ENCODE measurements at places on chromosomes 1 and 21.

DNA sequence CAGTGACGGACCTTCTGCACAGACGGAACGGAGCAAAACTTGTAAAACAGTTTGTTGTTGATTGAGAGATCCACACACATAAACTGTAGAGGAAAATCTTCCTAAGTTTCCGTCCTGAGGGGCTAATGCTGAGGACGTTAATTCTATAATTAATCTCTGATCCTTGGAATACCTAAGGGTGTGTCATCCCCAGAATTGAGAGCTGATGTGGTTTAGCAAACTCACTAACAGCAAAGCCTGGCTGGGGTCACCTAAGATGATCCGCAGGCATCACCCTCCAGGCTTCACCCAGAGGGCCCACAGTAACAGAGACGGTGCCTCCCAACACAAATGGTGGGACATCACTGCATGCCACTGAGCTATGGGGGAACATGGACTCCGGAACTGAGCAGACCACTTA, 97.5 kb downstream of the SMYD2 start:
- no peak for DNase-seq

GRCh38 chr1:61699911-61700851, 24.8 kb downstream of the TM2D1 start:
- no peak for DNase-seq

GRCh38 chr1:234656070-234656895, 46.3 kb upstream of the IRF2BP2 start:
- DNase-seq = no peak

DNA sequence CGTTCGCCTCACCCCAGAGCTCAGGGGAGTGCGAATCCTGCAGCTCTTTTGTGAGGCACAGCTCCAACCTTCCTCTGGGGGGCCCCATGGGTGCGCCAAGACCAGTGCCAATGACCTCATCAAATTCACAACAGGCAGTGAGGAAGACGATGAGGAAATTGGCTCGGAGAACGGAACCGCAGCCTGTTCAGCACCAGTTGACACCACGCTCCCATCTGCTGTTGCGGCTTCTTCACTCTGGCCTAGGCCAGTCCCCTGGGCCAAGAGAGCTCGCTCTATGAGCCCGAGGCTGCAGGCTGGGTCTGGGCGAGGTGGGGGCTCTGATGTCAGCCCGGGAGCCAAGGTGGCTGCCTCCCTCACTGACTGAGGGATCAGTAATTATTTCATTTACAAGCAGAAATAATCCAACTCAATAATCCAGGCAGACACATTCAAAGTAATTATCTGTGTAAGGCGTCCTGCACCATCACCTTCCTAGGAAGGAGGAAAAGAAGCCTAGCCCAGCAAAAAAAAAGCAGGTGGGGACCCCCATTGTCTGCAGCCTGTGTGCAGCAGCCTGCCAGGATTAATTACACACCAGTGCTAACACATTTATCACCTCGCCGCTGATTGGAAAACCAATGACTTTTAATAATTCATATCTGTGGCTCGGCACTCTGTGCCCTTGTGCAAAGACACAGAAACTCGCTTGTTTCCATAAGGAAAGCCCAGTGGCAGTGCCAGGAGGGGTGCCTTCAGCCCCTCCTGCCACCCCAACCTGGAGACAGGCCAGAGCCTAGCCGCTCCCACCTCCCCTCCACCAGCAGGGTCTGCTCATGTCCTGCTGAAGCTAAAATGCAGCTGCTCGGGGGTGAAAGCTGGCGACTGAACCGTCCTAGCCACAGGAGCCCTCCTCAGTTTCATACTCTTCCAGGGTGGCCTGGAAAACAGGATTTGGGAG, 1.9 kb downstream of the PLEKHA6 start:
- DNase-seq = no peak

GRCh38 chr1:30596470-30596869, 126.9 kb downstream of the MATN1 start:
- no peak for DNase-seq

- no peak for DNase-seq
These were observed 4.0 kb upstream of the S100A3 start for GRCh38 chr1:153553096-153553495.

- no peak for DNase-seq
These were observed 544.4 kb upstream of the CXADR start for GRCh38 chr21:16968436-16968835.

DNA sequence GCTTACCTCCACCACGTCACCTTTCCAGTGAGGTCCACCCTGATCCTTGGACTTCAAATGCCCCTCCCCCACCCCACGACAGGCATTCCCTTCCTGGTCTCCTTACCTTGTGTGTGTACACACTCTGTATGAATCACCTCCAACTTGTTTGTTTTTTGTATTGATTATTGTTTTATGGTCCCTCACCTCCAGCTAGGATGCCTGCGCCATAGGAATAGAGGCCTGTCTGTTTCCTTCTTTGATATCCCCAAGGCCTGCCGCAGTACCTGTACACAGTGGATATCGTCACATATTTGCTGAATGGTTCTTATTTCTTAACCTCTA, 219.6 kb upstream of the POU3F1 start:
- DNase-seq = no peak

GRCh38 chr1:145959957-145960467, 2.2 kb upstream of the LIX1L start:
- no peak for DNase-seq

- DNase-seq = no peak
These were observed 129.8 kb upstream of the CHODL start for GRCh38 chr21:18114810-18115209.

- DNase-seq = no peak
These were observed 50.4 kb downstream of the CYYR1 start for GRCh38 chr21:26522704-26523103.

DNA sequence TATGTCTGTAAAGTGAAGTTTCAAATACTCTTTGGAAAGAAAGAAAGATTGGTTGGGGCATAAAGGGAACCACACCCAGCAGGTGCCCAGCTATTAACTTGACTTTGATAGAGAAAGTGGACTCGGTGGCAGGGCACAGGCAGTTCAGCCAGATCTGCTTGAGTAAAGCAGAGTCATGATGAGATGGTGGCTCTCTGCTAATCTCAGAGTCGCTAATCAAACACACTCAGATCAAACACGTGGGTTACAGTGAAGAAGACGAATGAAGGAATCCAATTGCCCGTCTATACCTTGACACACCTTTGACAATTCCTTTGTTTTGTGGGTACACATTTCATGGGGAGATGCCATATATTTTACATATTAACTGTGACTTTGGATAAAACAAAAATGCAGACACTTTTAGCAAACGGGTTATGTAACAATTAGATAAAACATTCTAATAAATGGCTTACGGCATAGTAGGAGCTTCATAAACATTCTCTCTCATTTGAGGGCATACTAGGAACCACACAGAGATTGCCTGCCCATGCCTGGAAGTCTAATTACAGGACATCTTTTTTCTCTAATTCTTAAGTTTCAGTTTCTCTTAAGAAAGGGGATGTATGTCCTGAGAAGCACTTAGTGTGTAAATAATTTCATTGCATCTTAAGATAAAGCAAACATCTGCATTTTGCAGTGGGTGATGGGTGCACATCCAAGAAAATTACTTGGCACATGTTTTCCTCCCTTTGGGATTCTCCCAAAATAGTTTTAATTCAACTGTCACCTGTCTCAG, 7.2 kb downstream of the CBR1 start:
- DNase-seq = no peak

Measured in stimulated activated CD8-positive, alpha-beta memory T cell treated with anti-CD3 and anti-CD28 coated beads, Interleukin-2, amount 100 ng/mL, for 1 hour (primary cell).